ENCODE measurements at places on chromosomes 1 and 21.

GRCh38 chr1:92299477-92300150 is 755 bp downstream of the RPAP2 start:
- DNase-seq = no peak

GRCh38 chr1:116819081-116819480 is 64.9 kb downstream of the CD2 start:
- no peak for DNase-seq

DNA sequence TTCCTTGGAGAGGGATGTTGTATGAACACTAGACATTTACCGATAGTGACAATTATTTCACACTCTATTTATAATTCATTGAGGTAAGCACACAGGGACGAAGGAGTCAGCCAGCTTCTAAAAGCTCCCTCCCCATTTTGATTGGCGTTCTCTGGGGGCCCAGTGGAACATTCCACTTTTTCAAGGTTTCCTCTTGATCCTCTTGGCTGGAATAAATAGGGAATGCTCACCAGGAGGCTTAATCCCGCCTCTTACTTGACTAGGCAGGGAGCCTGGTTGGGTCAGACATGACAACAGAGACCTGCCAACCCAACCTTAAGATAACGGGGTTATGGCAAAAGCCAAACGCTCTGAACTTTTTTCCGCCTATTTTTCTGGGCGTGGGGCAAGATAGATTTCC is 974 bp downstream of the ACTN2 start:
- no peak for DNase-seq

DNA sequence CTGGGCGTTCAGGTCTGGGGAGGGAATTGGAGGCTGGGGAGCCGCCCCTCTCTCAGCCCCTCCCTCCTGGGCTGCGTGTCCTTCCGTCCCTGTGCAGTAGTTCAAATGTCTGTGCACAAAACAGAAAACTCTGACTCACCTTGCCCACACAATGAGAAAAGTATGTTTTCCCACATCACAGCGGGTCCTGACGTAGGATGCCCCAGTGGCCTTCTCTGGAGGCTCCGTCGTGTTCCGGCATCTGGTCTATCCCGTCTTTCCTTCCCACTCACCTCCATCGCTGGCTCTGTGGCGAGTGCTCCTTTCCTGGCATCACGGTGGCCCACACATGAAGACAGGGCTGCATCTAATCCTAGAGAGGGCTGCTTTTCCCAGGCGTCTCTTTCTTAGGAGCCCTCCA is 224.0 kb downstream of the KAZN start:
- no peak for DNase-seq

DNA sequence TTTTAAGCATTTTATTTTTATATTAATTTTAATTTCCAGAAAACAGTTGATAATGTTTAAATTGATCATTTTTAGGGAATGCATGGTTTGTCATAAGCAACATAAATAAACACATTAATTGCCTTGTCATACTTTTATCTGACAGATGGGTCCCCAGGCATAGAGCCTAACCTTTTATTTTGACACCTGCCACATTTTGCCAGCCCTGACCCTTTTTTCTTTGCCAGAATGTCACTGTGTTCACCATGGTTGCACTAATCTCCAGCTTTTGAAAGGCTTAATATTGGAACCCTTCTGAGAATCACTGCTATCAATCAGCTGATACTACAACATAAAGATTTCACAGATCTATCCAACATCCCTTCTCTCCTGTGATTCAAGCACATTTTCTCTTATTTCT is 56.0 kb upstream of the DPYD start:
- no peak for DNase-seq

DNA sequence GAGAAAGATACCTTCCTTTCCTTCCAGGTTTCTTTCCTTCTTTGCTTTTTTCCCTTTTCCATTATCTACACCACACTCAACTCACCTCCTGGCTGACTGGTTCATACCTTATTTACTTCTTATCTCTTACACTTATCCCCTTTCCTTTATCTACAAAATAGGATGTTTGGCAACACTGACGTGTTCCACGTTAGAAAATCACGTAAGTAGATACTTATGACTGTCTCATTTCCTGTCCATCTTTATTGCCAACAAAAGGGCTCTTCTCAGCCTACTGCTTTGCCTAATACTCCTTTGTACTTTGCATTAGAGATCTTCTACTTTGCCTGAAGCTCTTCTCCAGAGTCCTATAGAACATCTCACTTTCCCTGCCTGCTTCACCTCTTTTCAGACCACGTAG is 25.1 kb downstream of the SYNJ1 start:
- DNase-seq = no peak

GRCh38 chr1:214635506-214635905 is 32.5 kb downstream of the CENPF start:
- DNase-seq = no peak
